ENCODE measurements at places on chromosomes 3 and 15.

- DNase-seq = no peak
Observed at GRCh38 chr15:91867581-91868026, 14.1 kb downstream of the SLCO3A1 start.

GRCh38 chr15:39942101-39942752 is 8.3 kb downstream of the EIF2AK4 start:
- no peak for DNase-seq

- no peak for DNase-seq
Observed at GRCh38 chr3:172698631-172699030, 12.2 kb downstream of the NCEH1 start.

- no peak for DNase-seq
Observed at GRCh38 chr3:76131396-76132153, 346.2 kb upstream of the ZNF717 start.

DNA sequence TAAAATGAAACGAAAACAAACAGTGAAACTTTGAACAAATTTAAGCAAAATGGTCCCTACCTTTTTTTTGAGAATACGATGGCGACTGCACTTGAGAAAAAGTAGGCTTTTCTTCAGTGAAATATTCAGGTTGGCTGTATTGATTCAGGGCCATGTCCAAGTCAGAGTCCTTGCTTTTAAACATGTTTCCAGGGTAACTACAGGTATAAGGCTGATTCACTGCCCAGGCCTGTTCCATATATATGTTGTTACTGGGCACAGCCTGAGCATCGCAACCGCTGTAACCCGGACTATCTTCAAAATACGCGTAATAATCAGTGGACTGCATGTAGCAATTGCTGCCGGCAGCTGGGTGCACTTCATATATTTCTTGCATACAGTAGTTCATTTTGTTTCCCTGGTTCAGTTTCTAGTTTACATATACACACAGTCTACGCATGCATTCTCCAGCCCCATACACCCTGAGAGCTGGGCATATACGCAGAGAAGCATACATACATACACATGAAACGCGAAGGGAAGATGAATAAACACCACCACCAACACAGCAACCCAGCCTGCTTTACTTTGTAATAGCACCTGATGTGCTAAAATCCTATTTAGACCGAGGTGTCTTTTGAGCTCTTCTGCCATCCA is 220.0 kb downstream of the NR1D2 start:
- no peak for DNase-seq

DNA sequence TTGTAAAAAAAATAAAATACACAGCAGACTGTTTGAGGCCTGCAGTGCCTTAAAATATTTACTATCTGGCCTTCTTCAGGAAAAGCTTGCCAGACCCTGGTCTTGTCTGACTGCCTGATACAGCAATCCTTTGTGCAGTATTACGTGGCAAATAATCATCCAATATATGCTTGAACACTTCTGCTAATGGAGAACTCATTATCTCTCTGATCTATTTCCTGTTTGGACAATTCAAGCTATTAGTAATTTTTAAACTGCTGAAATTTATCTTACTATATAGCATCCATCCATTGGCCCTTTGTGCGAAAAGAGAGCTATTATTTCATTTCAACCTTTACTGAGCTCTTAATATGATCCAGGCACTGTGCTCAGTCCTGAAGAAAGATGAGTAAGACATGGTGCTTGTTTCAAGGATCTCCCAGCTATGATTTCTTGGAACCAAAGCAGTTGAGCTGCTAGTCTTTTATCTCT is 15.9 kb downstream of the ATG7 start:
- DNase-seq = no peak

DNA sequence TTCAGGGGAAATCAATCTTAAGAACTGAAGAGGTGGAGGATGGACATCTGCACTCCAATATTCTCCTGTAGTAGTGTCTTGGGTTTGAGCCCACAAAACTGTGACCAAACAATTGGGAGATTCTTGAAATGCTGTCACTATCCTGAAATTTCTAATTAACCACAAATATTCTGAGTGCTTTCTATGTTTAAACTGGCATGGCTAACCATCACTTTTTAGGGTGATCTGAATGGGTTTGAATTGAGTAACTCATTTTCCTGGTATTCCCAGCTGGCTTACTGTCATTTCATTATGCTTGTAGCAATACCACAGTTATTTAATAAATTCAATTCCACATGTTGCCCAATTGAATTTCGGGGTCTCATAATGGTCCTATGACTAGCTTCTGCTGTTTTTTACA is 216.9 kb upstream of the DCBLD2 start:
- DNase-seq = no peak

DNA sequence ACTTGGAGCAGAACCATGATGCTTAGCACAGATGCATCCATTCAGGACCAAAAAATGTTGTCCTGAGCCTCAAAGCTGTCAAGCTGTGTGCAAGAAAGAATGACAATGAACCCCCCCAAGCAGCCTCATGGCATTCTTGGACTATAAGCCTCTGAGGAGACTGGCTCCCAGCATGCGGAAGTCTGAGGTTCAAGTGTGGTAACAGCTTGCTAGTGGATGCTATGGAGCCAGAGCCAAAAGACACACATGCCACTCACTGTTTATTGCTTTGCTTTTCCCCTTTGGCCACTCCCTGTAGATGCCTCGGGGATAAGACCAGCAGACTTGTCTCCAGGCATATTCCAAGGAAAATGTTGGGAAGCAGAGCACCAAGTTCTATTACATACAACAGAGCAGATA is 38.2 kb upstream of the SNRK start:
- no peak for DNase-seq

DNA sequence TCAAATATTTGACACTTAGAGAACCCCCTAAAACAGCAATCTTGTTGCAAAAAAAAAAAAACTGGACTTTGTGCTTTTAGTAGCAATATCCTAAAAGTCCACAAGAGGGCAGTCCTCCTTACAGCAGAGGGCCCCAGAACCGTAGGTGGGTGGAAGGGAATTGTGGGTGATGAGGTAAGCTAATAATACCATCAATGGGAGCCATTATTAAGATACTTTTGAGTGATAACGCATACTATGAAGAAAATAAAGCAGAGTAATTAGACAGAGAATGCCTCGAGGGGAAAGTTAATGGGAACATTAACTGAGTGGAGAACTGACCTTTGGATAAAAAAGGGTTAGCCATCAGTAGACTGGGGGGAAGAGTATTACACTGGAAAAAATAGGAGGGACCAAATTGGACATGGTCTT is 229.9 kb downstream of the THRB start:
- no peak for DNase-seq

DNA sequence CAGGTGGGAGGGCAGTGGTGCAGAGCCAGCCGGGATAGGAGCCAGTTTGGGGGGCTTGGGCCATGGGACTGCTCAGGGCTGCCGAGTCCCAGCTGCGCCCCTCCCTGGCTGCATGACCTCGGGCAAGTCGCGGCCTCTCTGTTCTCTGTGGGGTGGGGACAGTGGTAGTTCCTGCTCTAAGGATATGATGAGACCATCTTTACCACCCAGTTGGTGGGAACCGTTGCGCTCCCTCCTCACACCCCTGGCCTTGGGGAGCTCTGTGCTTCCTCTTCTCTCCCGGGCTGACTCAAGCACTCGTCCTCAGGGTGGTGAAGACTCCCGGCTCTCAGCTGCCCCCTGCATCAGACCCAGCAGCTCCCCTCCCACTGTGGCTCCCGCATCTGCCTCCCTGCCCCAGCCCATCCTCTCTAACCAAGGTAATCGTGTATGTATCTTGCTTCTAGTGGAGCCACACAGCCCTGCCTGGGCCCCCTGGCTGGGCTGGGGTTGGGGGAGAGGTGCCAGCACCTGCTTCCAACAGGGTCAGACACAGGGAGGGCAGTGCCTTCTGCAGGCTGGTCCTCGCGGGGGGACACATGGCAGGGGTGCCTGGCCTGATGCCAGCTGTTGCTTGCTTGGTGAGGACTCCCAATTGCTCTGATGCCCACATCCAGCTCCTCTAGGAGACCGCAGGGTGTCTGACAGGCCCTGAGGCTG is 15.1 kb upstream of the STAB1 start:
- no peak for DNase-seq

GRCh38 chr3:108329947-108330346 is 33.6 kb downstream of the HHLA2 start:
- no peak for DNase-seq

DNA sequence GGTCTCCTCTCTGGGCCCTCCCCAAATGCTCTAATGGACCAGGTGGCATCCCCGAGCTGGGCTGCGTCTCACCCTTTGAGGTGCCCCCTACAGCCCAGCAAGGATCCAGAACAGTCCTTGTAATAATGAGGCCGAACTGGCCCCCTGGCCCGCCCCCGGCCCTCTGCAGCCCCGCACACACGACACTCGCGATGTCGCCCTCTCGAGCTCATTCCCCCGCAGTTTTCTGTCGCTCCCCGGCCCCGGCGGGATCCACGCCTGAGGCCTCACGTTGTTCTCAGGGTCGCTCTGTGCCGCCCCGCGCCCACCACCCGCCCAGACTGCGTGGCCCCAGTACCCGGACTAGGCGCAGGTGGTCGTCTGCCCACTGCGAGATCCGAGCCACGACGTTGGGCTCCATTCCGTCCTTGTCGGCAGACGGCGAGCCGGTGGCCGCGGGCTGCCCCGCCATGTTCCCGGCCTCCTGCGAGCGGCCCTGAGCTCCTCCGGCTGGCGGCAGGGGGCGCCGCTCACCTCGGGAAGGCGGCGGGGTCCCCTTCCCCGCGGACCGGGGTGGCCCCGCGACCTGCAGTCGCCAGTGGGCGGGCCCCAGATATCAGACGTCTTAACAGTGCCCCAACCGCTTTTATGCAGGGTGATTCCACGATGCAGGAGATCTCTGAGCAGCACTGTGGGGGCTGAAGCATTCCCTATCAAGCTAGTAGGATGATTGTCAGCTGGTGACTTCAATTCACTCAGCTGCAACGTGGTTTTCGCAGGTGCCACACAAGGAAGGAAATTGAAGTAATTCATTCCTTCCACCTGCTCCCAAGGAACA is at the start of gene C3orf33:
Gene C3orf33 (minus strand): TSS at position 477 of the 817 bp plus-strand sequence. CDS start 26 bp downstream, at position 451.
- peak; percentile 57 for DNase-seq

GRCh38 chr15:62985768-62986167 is 56.8 kb upstream of the TPM1 start:
- no peak for DNase-seq

DNA sequence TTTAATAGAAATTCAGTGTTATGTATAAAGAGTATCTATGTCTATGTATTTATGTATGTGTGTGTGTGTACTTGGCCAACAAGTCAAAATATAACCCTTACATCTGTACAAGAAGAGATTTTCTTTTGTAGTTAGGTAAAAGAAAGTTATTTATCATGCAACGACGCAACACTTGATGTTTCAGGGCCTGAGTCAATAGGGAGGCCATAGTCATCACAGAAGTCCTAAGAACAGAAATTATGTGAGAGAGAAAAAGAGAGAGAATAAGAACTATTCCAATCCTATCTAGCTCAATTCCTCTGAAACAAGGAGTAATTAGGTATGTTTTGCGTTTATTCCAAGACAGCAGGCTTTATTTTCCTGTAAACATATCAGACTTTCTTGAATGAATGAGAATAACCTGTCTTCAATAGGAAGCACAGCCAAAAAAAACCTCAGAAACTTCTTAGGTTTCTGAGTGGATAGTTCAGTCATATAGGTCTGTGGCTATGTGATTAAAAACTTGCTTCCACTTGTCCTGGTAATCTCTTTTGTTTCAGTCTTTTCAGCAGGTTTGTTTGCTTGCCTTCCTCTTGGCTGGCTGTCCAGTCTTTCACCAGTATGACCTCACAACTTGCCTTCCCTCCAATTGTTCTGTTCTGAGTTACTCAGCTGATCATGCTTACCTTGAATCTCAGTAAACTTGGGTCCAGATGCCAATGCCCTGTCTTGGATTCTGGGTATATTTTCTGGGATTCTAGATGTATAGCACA is 382.4 kb upstream of the GBE1 start:
- no peak for DNase-seq

- DNase-seq = no peak
Observed at GRCh38 chr15:56943403-56943802, 25.0 kb downstream of the TCF12 start.

DNA sequence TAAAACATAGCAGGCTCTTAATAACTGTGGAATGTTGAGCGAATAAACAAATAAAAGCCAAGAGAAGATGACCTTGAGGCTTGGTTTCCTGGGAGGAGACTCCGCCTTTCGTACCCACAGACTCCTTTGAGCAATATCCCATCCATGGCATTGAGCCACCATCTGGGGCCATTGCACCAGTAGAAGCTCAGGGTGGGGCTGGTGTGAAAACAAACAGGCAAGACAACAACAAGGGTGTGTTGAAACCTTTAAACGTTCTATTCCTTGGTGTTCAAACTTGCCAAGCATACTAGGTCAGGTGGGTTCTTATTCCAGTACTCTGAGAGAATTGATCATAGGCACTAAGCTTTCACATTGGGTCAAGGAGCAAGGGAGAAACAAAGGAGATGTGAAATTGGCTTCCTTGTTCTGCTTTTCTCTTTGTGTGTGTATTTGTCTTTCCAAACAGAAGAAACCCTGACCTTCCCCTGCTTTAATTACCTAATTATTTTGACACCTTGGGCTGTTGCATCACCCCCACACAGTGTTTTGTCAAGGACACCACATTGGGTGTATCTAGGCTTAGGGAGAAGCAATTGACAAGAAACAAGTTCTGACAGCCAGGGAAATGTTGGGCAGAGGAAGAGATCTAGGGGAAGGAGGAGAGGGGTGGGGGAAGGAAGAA is 105.1 kb upstream of the BCL6 start:
- DNase-seq = no peak

DNA sequence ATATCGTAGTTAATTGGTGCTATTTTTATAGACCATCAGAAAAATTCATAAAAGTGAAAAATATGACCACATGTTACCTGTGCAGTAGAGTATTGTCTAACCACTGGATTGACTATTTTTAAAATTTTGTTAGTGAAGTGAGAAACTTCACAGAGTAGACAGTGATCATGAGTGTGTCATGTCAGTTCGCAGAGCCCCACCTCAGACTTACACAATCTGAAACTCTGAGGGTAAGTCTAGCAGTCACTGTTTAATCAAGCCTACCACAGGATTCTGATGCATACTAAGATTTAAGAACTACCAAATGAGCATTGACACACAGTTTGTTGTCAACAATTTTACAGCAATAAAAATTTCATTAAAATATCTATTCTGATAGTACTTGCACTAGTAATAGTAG is 552.9 kb upstream of the SUCLG2 start:
- DNase-seq = no peak

Measured in substantia nigra (tissue), 51 donors.